ENCODE measurements at places on chromosomes 4 and X. TPM values are rescaled to one million over a fixed set of nuclear protein-coding genes. Genes with fewer than 3 reads are reported as not detected.

The NXF2 gene
- total RNA-seq, result not detected

The GNRHR gene
- total RNA-seq, result not detected

The GRID2 gene
- not detected for total RNA-seq

The RPA4 gene
- 0.23 TPM for total RNA-seq

The F8A3 gene
- total RNA-seq, result 8.8 TPM

The TLR3 gene
- not detected for total RNA-seq

The TMSB15C gene
- total RNA-seq, result 2.2 TPM

The ELOVL6 gene
- 8.4 TPM for total RNA-seq

The ARR3 gene
- total RNA-seq, result not detected

- no peak overlapping the region for H3K4me3 ChIP-seq
- DNase-seq, result no peak
- H3K27ac ChIP-seq, result no peak overlapping the region
- H3K27me3 ChIP-seq, result peaks cover 39% of the 10 kb centered on the region
These were observed 198.4 kb upstream of the SFRP2 start for GRCh38 chr4:153987291-153987690.

- H3K27ac ChIP-seq, result no peak overlapping the region
- H3K36me3 ChIP-seq, result peaks cover 2% of the 10 kb centered on the region
- H3K27me3 ChIP-seq, result peaks cover 6% of the 10 kb centered on the region
- H3K4me1 ChIP-seq, result no peaks in the 10 kb centered on the region
- DNase-seq, result peak; percentile 40
These were observed 134.2 kb downstream of the CHIC2 start for GRCh38 chr4:53929955-53930798.

- H3K4me3 ChIP-seq, result no peak within 1 kb of the TSS
- no peak for DNase-seq
These were observed at the start of gene FRMD7 for GRCh38 chrX:132127743-132128142. Gene FRMD7 (minus strand): TSS chrX:132128020. CDS start chrX:132127844, 176 bp downstream.

DNA sequence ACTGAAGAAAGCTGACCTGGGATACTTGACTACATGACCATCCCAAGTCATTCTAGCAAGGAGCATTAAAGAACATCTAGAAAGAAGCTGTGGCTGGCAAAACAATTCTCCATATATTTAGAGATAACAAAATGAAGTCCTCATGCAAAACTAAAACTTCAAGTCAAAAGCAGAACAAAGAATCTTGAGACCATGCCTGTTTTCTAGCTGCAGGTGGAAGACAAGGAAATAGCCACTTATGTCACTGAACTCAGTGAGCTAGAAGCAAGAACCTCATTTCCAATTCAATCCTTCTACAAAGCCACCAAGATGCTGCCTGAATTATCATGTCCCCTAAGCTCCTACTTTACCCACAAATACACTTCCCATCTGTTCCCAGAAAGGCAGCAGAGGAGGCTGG is 13.8 kb downstream of the USP46 start:
- DNase-seq, result no peak
- peaks cover 2% of the 10 kb centered on the region for H3K36me3 ChIP-seq
- H3K27ac ChIP-seq, result no peak overlapping the region
- no peak overlapping the region for H3K4me3 ChIP-seq
- peaks cover 15% of the 10 kb centered on the region for H3K4me1 ChIP-seq

DNA sequence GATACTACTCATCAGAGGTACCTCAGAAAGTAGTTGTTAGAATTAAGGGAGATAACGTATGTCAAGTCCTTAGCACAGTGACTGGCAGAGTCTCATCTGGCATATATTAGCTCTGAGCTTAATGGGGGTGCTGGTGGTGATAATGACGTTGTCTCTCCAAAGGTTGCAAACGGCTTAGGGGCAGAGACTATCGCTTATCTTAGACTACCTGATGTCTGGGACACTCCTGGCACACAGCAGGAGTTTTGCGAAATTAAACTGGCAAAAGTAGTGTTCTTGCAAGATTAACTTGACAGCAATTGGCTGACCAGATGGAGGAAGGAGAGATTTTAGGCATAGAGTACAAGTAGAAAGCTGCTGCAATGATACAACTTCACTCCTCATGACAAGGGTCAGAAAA is 300.1 kb upstream of the FTHL17 start:
- no peaks in the 10 kb centered on the region for H3K4me1 ChIP-seq
- H3K4me3 ChIP-seq, result no peak overlapping the region
- H3K27me3 ChIP-seq, result no peaks in the 10 kb centered on the region
- no peaks in the 10 kb centered on the region for H3K36me3 ChIP-seq
- DNase-seq, result no peak

- H3K27ac ChIP-seq, result no peak overlapping the region
- H3K4me1 ChIP-seq, result peaks cover 9% of the 10 kb centered on the region
- H3K4me3 ChIP-seq, result no peak overlapping the region
- H3K27me3 ChIP-seq, result peaks cover 27% of the 10 kb centered on the region
- no peaks in the 10 kb centered on the region for H3K36me3 ChIP-seq
These were observed 25.4 kb downstream of the CFAP299 start for GRCh38 chr4:80360900-80361299.

- no peak overlapping the region for H3K4me3 ChIP-seq
- H3K27ac ChIP-seq, result no peak overlapping the region
- H3K36me3 ChIP-seq, result peaks cover 14% of the 10 kb centered on the region
- no peaks in the 10 kb centered on the region for H3K27me3 ChIP-seq
- no peak for DNase-seq
These were observed 163.3 kb downstream of the ATRX start for GRCh38 chrX:77622672-77623071.

- no peaks in the 10 kb centered on the region for H3K4me1 ChIP-seq
- H3K27me3 ChIP-seq, result peaks cover 3% of the 10 kb centered on the region
- no peak for DNase-seq
- no peaks in the 10 kb centered on the region for H3K36me3 ChIP-seq
- H3K4me3 ChIP-seq, result no peak overlapping the region
- H3K27ac ChIP-seq, result no peak overlapping the region
These were observed 32.8 kb downstream of the PASD1 start for GRCh38 chrX:151596282-151596681.

GRCh38 chr4:29805245-29805644 is 914.9 kb upstream of the PCDH7 start:
- no peaks in the 10 kb centered on the region for H3K36me3 ChIP-seq
- no peak overlapping the region for H3K27ac ChIP-seq
- DNase-seq, result no peak
- no peaks in the 10 kb centered on the region for H3K4me1 ChIP-seq
- no peak overlapping the region for H3K4me3 ChIP-seq

GRCh38 chr4:158681629-158682028 is 9.5 kb downstream of the ETFDH start:
- peaks cover 9% of the 10 kb centered on the region for H3K36me3 ChIP-seq
- no peak for DNase-seq
- peaks cover 3% of the 10 kb centered on the region for H3K4me1 ChIP-seq
- no peak overlapping the region for H3K27ac ChIP-seq
- no peaks in the 10 kb centered on the region for H3K27me3 ChIP-seq
- H3K4me3 ChIP-seq, result no peak overlapping the region

DNA sequence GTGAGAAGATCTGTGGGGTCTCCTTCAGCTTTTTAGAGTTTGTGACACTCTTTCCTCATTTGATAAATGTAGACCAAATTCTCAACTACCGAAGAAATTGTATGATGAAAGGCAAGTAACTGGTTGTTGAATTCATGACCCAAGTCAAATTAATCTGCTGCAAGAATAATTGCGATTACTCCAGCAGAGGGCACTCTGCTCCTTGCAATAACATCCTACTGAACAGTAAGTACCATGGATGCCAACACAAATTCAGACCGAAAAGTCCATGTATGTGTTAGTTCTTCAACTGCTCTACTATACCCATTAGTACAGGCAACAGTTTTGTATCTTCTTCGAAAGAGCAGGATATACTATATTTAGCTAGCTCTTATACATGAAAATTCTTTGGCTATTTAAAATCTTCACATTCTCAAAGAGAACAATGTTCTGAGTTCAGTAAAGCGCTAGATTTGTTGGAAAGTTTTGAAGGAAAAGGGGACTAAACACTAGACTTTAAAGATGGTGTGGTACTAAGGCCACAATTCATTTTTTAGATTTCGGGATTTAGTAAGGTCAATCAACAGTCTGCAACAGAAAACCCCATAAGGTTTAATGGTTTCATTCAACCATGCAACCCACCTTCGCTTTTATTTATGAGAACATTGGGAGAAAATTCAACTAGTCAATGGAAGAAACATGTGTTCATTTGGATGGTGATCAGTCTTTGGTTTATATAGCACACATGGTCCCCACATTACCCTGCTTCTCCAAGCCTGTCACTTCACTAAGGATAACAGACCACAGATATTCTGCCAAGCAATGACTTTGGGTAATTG is 105.4 kb upstream of the TBC1D9 start:
- no peak overlapping the region for H3K4me3 ChIP-seq
- peak; percentile 27 for DNase-seq
- H3K36me3 ChIP-seq, result no peaks in the 10 kb centered on the region
- peaks cover 7% of the 10 kb centered on the region for H3K27me3 ChIP-seq
- H3K4me1 ChIP-seq, result no peaks in the 10 kb centered on the region

GRCh38 chrX:41923978-41924683 is 777 bp upstream of the CASK start:
- no peak for DNase-seq
- no peaks in the 10 kb centered on the region for H3K36me3 ChIP-seq
- peak overlapping the region; percentile 75 for H3K4me3 ChIP-seq
- no peaks in the 10 kb centered on the region for H3K27me3 ChIP-seq
- H3K4me1 ChIP-seq, result peaks cover 15% of the 10 kb centered on the region

- H3K27me3 ChIP-seq, result no peaks in the 10 kb centered on the region
- no peaks in the 10 kb centered on the region for H3K4me1 ChIP-seq
- no peak overlapping the region for H3K4me3 ChIP-seq
- DNase-seq, result no peak
These were observed 70.8 kb upstream of the GALNTL6 start for GRCh38 chr4:171742436-171742835.

DNA sequence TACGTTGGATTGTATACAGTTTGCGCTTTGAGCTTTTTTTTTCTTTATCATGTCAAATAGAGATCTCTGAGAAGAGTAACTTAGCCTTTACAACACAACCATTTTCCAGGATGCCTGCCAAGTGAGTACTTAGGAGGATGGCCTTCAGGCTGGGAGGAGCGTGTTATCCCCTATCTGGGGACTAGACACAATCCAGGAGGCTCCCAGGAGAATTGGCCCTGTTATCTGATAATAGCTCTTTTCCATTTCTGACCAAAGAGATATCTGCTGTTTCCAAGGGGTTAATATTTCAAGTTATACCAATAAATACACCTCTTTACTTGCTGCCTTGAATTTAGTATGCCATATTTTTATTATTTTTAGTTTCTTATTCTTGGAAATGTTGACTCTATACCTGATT is 169.5 kb upstream of the SMARCAD1 start:
- no peak overlapping the region for H3K4me3 ChIP-seq
- DNase-seq, result no peak
- no peaks in the 10 kb centered on the region for H3K4me1 ChIP-seq
- H3K27ac ChIP-seq, result no peak overlapping the region

DNA sequence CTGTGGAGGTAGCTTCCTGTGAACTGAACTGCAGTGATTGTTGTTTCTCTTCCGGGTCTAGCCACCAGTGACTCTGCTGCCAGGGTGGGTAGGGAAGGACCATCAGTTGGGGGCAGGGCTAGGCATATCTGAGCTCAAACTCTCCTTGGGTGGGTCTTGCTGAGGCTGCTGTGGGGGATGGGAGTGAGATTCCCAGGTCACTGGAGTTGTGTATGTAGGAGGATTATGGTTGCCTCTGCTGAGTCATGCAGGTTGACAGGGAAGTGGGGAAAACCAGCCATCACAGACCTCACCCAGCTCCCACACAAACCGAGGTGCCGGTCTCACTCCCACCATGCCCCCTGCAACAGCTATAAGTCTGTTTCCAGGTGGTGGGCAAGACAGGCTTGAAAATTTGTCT is 1937.8 kb downstream of the PCDH7 start:
- DNase-seq, result no peak
- H3K27ac ChIP-seq, result no peak overlapping the region
- H3K4me3 ChIP-seq, result no peak overlapping the region
- no peaks in the 10 kb centered on the region for H3K27me3 ChIP-seq

- peaks cover 21% of the 10 kb centered on the region for H3K36me3 ChIP-seq
- no peak for DNase-seq
These were observed 811 bp downstream of the TMEM187 start for GRCh38 chrX:153973127-153974002.

DNA sequence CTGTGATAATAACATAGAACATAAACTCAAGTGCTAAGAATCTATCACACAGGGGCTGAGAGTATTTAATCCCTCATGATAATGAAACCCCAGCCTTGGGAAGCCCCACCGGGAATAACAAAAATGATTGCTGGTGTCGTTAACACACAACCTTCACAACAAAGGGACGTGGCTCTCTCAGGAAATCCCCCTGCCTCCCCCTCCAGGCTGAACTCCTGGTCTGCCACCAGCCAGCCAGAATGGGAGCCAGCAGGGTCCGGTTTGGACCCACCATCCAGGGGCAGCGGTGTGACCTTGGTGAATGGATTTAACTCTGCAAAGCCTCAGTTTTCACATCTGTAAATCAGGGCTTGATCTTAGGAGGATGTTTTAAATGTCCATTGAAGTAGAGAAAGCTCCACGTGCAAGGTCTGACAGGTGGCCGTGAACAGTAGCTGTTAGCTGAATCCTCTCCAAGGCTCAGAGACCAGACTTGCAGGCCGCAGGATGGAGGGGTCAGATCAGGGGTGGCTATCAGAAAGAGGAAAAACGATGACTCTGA is 46.5 kb downstream of the ABLIM2 start:
- no peaks in the 10 kb centered on the region for H3K36me3 ChIP-seq
- no peak for DNase-seq
- H3K27me3 ChIP-seq, result no peaks in the 10 kb centered on the region
- H3K4me1 ChIP-seq, result peaks cover 7% of the 10 kb centered on the region
- no peak overlapping the region for H3K27ac ChIP-seq

- no peaks in the 10 kb centered on the region for H3K27me3 ChIP-seq
- no peak for DNase-seq
- no peak overlapping the region for H3K27ac ChIP-seq
- no peaks in the 10 kb centered on the region for H3K4me1 ChIP-seq
- no peaks in the 10 kb centered on the region for H3K36me3 ChIP-seq
These were observed 118.0 kb upstream of the EDNRA start for GRCh38 chr4:147362938-147363337.

DNA sequence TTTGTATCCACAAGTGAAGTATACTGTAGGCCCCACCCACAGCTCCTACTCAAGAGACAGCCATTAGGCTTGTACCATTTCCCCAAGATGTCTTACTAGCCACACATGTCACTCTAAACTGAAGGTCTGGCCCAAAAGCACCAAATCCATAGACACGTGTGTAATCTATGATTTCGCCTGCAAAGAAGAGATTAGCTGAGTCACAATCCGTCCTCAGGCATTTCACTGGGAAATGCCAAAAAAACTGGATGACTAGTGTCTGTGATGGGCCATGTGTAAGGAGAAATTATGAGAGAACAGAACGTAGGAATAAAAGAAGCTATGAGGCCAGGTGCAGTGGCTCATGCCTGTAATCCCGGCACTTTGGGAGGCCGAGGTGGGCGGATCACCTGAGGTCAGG is 21.9 kb upstream of the RP2 start:
- no peaks in the 10 kb centered on the region for H3K27me3 ChIP-seq
- H3K4me1 ChIP-seq, result no peaks in the 10 kb centered on the region
- no peak overlapping the region for H3K27ac ChIP-seq

- no peak overlapping the region for H3K27ac ChIP-seq
- H3K36me3 ChIP-seq, result no peaks in the 10 kb centered on the region
- DNase-seq, result no peak
- peaks cover 19% of the 10 kb centered on the region for H3K27me3 ChIP-seq
- H3K4me3 ChIP-seq, result no peak overlapping the region
These were observed 159.3 kb upstream of the LCORL start for GRCh38 chr4:18180892-18181291.

GRCh38 chrX:151167791-151168345 is 8.5 kb upstream of the GPR50 start:
- DNase-seq, result no peak
- H3K27ac ChIP-seq, result no peak overlapping the region
- H3K4me1 ChIP-seq, result no peaks in the 10 kb centered on the region
- no peak overlapping the region for H3K4me3 ChIP-seq

- no peaks in the 10 kb centered on the region for H3K27me3 ChIP-seq
- peak within 1 kb of the TSS; percentile 72 for H3K27ac ChIP-seq
- peaks cover 3% of the 10 kb centered on the region for H3K36me3 ChIP-seq
- no peak within 1 kb of the TSS for H3K4me3 ChIP-seq
- DNase-seq, result no peak
These were observed at the start of gene TLR7 for GRCh38 chrX:12866451-12867377. Gene TLR7 (plus strand): TSS chrX:12867072. CDS start chrX:12867579, 507 bp downstream.

Measured in activated naive CD8-positive, alpha-beta T cell treated with anti-CD3 and anti-CD28 coated beads for 36 hours (primary cell).